ENCODE measurements at places on chromosomes 5 and 9.

- DNase-seq, result no peak
These were observed 194.0 kb downstream of the FBXL7 start for GRCh38 chr5:15693933-15694332.

- DNase-seq, result no peak
These were observed 3.3 kb downstream of the EBF1 start for GRCh38 chr5:159096243-159096923.

DNA sequence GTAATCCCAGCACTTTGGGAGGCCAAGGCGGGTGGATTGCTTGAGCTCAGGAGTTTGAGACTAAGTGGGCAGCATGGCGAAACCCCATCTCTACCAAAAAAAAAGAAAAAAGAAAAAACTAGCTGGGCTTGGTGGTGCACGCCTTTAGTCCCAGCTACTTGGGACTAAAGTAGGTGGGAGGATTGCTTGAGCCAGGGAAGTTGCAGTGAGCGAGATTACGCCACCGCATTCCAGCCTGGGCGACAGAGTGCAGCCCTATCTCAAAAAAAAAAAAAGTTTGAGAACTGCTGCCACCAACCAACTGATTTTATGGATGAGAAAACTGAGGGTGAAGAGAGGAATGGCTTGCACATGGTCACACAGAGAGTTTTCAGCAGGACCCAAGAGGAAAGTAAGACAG lies 175.1 kb downstream of the DOCK8 start:
- DNase-seq, result no peak

DNA sequence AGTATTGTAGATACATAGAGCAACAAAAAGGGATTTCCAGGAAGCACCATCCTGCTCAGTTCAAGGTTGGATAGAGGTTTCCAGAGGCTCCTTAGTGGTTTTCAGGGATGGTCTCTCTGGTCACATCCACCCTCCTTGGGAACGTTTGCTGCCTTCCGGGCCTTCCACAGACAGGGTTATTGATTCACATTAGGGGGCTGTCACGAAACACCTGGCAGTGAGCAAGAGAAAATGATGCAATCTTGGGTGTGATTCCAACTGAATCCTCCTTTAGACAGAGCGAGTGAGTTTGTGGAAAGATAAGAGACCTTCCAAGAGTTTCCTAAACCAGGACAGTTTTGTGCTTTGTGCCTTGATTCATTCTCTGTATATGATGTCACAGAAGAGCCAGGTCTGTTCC lies 43.8 kb upstream of the CTSL start:
- DNase-seq, result no peak

- no peak for DNase-seq
These were observed 105.4 kb upstream of the SPOCK1 start for GRCh38 chr5:137604348-137605095.

GRCh38 chr9:113963017-113963620 lies 87.0 kb downstream of the ZNF618 start:
- peak; percentile 47 for DNase-seq
